ENCODE measurements at places on chromosomes 6 and 20.

DNA sequence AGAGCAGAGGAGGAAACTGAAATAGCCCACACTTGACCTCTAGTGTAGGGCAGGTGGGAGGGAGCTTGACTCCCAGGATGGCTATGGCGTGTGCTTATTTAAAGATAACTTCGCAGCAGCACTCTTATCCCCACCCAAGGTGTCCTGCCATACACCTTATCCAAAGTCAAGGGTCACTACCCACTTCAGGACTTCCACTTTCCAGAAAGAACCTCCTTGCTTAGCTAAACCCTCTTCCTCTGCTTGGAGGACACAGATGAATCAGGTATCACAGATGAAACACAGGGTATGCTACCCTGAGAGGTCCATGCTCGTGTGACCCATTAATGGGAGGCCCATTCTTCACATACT is 2.3 kb downstream of the RIN2 start:
- no peak for DNase-seq

DNA sequence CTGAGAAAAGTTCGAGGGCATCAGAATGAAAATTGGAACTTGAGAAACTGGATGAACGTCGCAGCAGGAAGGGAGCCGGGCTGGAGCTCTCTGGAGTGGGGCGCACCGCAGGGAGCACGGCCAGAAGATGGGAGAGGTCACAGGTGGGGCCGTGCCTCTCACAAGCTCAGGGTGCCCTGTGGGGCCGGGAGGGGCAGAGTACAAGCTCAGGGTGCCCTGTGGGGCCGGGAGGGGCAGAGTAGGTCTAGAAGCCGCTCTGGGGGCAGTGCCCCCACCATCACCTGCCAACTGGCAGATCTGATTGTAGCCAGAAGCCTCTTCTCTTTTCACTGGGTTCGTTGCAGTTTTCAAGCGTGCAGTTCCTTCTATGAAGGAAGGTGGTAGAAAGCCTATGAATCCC is 61.1 kb upstream of the SNX9 start:
- no peak for DNase-seq

DNA sequence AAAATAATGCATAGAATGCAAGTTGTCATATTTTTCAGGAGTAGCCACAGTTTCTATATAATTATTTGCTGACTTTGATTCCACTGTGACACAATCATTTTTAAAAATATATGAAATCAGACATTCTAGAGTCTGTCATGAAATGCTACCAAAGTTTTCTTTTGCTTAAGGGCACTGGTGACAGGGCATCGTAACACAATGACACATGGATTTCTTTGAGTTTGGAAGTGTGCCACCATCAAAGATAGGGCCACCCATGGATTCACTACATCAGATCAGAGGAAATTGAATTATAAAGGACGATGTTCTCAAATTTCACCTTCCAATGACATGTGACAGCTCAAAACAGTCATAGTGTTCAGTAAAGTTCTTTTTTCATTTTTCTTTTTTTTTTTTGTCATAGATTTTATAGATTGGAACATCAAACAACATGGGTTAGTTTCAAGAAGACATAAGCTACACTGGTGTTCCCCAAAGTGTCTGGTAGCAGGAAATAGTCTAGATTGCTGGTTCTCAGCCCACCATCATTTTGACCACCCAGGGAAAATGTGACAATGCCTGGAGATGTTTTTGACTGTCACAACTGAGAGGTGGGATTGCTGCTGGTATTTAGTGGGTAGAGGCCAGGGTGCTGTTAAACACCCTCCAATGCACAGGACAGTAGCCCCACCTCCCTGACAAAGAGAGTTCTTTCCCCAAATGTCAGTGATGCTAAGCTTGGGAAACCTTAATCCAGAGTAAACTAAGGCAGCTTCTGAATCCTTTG is 123.8 kb upstream of the DOK5 start:
- no peak for DNase-seq

DNA sequence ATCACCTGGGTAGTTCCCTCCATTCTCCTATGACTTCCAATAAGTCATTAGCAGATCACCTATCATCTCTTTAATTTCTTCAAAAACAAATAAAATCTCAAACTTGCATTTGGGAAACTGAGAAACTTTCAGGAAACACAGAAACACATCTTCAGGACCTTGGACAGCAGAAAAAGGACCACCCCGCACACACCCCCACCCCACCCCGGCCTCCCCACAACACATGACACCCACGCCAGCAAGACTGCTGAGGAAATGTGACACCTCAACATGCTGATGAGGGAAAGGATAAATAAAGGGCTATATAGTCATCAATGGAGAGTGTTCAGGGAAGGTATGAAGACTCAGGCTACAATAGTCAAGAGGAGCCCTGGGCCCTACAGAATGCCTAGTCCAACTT is 15.6 kb upstream of the TRIM39 start:
- no peak for DNase-seq

GRCh38 chr6:17042422-17043147 is 59.3 kb upstream of the STMND1 start:
- DNase-seq: no peak

GRCh38 chr6:50087231-50087954 is 37.7 kb upstream of the DEFB112 start:
- DNase-seq: no peak

Measured in stimulated activated CD8-positive, alpha-beta memory T cell treated with anti-CD3 and anti-CD28 coated beads, Interleukin-4, amount 100 ng/mL, for 4 hours (primary cell).